Fibroblast of lung (primary cell): ENCODE measurements at places on chromosomes 5 and 9. TPM values are rescaled to one million over a fixed set of nuclear protein-coding genes. Genes with fewer than 3 reads are reported as not detected.
A peak's percentile ranks its signal among the peaks of the same experiment; 100 is the strongest.

DNA sequence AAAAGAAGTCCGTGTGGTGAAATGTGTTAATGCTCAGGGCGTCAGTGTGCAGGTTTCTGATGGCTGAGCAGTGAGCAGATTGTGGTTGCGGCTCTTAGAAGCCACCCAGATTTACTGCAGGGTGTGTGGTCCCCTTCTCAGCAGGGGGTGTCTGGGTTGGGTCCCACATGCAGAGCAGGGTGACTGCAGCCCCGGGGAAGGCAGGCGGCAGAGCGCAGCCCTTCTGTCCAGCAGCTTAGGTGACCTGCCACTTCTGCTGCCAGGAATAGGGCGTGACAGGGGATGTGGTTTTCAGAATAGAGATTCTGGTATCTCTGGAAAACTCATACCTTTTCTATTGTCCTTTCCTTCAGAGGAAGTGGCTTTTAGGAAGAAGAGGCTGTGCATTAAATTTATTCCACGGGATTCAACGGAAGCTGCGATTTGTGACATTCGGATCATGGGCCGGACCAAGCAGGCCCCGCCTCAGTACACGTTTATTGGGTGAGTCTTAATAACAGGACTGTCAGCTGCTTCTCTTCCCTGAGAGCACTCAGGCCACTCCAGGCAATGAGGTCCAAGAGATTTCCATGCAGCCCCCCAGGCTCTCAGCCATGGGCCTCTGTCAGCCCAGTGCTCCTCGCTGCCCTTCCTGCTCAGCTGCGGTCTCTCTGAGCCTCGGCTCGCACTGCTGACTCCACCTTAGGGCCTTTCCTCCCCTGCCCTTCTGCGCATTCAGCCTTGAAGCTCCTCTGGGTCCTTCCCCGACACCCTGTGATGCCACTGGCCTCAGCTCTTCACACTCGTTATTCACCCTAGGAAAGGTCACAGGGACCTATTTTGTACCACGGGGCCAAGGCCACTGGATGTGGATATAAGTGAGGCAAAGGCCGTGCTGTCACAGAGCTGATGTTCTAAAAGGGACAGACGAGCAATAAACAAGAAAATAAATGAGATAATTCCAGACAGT is 65.4 kb downstream of the MVB12B start:
- DNase-seq = no peak

DNA sequence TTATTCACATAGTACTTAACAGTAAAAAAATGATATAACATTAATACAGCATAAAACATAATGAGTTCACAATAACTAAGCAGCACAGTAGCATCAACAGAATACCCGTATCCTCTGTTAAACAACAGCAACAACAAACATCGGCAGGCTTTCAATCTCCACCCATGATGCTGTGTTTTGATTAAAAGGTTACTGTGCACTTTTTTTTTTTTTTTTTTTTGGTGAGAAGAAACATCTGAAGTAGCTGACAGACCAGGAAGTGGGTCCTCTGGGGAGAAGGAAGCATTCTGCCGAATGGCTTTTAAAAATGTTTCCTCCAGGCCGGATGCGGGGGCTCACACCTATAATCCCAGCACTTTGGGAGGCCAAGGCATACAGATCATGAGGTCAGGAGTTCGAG is 282.3 kb downstream of the EPB41L4A start:
- DNase-seq = no peak

The HRCT1 gene
- 3.1 and 3.3 TPM in 2 replicates for polyA plus RNA-seq

GRCh38 chr5:135255461-135256178 is 143.4 kb downstream of the MACROH2A1 start:
- no peak for DNase-seq

DNA sequence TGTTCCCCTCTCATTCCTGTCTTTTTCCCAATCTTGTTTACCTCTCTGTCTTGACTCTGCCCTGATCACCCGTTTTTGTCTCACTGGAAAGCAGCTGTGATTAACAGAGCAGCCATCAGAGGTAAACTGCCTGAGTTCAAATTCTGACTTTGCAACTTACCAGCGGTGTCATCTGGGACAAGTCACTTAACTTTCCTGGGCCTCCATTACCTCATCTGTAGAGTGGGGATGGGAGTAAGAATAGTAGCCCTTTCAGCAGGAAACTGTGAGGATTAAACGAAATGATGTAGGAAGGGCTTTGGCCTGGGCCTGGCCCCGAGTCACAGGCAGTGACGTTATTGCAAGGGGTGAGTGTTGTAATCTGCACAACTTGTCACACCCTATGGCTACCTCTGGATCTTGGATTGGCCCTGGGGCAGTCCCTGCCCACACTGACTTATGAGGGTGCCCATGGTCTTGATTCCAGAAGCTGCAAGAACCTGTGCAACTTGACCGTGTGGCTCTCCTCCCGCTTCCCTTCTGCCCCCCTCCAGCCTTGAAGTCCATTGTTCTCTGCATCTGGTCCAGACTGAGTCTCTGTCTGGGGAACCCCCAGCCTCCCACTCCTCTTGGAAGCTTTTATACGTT is 657 bp upstream of the PCDH12 start:
- DNase-seq = no peak

DNA sequence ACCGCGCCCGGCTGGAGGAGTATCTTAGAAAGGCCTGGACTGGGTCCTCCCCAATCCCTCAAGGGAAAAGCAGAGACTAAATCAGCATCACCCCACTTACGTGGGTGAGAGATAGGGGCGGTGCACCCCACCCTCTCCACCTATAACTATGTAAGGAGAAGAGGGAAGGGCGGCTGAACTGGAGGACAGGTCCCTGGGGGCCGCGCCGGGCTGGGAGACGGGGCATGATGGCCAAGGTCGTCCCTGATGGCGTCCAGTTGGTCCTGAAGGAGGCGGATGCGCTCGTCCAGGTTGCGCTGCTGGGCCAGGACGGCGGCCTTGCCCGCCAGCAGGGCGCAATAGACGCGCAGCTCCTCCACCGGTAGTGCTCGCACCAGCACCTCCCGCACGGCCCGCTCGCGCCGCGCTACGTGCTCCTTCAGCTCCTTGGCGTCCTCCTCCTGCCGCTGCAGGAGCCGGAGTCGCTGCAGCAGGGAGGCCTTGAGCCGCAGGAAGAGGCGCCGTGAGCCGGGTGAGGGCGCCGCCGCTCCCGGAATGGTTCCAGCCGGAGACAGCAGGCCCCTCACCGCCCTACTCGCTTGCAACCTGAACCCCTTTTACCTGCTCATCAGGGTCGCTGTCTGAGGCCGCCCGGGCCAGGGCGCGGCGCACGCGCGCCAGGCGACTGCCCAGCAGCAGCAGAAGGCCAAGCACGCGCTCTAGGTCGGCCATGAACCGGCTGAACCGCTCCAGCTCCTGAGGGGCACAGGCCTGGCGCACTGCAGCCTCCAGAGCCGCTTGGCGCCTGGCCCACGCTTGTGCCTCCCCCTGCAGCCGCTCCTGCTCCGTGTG is 7.6 kb downstream of the SHROOM1 start:
- peak; percentile 33 for DNase-seq

The DNM1 gene
- polyA plus RNA-seq = 3.7 and 11.6 TPM in 2 replicates

DNA sequence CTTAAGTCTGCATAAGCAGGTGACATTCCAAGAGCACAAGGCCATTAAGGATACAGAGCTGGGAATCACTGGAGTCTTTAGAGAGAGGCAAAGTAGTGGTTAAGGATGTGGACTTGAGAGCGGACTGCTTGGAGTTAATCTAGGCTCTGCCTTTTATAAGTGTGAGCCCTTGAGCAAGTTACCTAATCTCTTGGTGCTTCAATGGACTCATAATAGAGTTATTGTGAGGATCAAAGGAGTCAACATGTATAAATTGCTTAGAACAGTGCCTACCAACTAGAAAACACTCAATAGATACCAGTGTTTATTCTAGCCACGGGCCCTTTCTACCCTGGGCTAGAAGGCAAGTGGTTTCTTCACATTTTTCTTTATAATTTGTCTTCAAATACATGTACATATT is 819.4 kb downstream of the NR2F1-AS1 start:
- no peak for DNase-seq

DNA sequence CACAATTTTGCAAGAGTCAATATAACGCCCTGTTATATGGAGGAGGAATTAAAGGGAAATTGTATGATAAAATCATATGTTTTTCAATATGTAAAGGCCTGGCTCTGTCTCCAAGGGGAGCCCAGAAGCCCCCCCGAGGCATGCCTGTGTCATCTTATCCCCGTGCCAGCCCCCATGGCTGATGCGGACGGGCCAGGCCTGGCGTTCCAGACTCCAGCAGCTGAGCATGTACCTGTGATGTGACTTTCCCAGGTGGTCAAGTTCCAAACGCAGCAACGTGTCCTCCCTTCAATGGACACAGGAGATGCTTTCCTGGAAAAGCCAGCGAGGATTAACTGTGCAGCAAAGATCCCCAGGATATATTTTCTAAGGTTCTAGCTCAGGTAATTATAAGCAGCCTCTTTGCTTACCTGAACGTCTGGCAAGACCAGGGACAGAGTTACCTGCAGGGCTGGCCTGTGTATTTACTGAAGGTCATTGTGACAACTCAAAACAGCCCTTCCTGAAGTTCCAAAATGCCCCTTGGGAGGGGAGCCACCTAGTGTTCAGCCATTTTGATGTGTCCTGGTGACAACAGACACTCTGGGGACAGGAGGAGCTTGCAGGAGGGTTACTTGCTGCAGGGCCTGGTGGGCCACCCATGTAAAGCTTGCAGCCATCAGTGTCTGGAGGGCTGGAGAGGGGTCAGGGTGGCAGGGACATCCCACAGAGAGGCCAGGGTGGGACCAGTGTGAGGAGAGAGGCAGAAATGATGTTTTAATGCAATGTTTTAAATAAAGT is 53.3 kb upstream of the RNU6ATAC start:
- DNase-seq = no peak

The RAI14 gene
- 98.7 and 128 TPM in 2 replicates for polyA plus RNA-seq

The EFNA5 gene
- polyA plus RNA-seq = 3.7 and 4.3 TPM in 2 replicates

The PGM5 gene
- polyA plus RNA-seq = 42.6 and 65.7 TPM in 2 replicates
